ENCODE measurements at places on chromosomes 13 and 19.

DNA sequence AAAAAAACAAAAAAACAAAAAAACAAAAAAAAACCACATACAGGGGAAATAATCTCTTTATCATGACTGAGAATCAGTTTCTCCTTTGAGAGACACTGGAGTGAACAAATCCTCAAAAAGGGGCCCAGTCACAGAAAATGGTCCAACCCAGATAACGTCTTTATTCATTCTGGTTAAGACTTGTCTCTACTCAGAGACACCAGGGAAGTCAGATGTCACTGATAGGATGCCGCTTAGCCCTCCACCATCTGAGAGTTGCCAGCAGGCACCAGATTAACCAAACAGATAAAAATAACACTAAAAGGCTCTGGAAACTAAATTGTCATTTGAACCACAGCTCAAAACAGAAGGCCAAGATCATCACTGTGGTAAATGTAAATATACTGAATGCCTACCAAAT, 1163.4 kb upstream of the ATXN8OS start:
- no peak for DNase-seq
- H3K36me3 ChIP-seq: no peaks in the 10 kb centered on the region
- H3K4me1 ChIP-seq: no peaks in the 10 kb centered on the region

- H3K4me3 ChIP-seq: no peak overlapping the region
- H3K27me3 ChIP-seq: no peaks in the 10 kb centered on the region
- no peak for DNase-seq
- no peak overlapping the region for H3K27ac ChIP-seq
- H3K36me3 ChIP-seq: no peaks in the 10 kb centered on the region
- H3K4me1 ChIP-seq: peaks cover 8% of the 10 kb centered on the region
Observed at GRCh38 chr19:16901491-16902175, 12.8 kb downstream of the F2RL3 start.

GRCh38 chr19:3404324-3405260, 38.2 kb downstream of the NFIC start:
- no peaks in the 10 kb centered on the region for H3K36me3 ChIP-seq
- DNase-seq: peak; percentile 79
- no peaks in the 10 kb centered on the region for H3K27me3 ChIP-seq
- H3K4me1 ChIP-seq: peaks cover 91% of the 10 kb centered on the region

GRCh38 chr13:97492257-97492656, 58.3 kb downstream of the RAP2A start:
- no peak overlapping the region for H3K27ac ChIP-seq
- no peaks in the 10 kb centered on the region for H3K36me3 ChIP-seq
- H3K4me1 ChIP-seq: no peaks in the 10 kb centered on the region
- no peak overlapping the region for H3K4me3 ChIP-seq
- no peak for DNase-seq
- H3K27me3 ChIP-seq: no peaks in the 10 kb centered on the region

- H3K27ac ChIP-seq: peak overlapping the region; percentile 72
- H3K4me1 ChIP-seq: peaks cover 51% of the 10 kb centered on the region
- DNase-seq: no peak
- no peaks in the 10 kb centered on the region for H3K36me3 ChIP-seq
- H3K27me3 ChIP-seq: no peaks in the 10 kb centered on the region
- H3K4me3 ChIP-seq: no peak overlapping the region
Observed at GRCh38 chr13:44156294-44156658, 217.3 kb upstream of the SERP2 start.

GRCh38 chr13:25118378-25118905, 22.5 kb downstream of the PABPC3 start:
- no peaks in the 10 kb centered on the region for H3K27me3 ChIP-seq
- H3K4me1 ChIP-seq: no peaks in the 10 kb centered on the region
- H3K27ac ChIP-seq: no peak overlapping the region
- H3K4me3 ChIP-seq: no peak overlapping the region
- DNase-seq: no peak
- H3K36me3 ChIP-seq: no peaks in the 10 kb centered on the region

GRCh38 chr13:114299604-114300305, 14.5 kb upstream of the CHAMP1 start:
- H3K27ac ChIP-seq: no peak overlapping the region
- peaks cover 97% of the 10 kb centered on the region for H3K36me3 ChIP-seq
- no peaks in the 10 kb centered on the region for H3K4me1 ChIP-seq

- H3K27me3 ChIP-seq: no peaks in the 10 kb centered on the region
- DNase-seq: no peak
- no peak overlapping the region for H3K4me3 ChIP-seq
- no peaks in the 10 kb centered on the region for H3K4me1 ChIP-seq
- H3K36me3 ChIP-seq: no peaks in the 10 kb centered on the region
- H3K27ac ChIP-seq: no peak overlapping the region
Observed at GRCh38 chr13:103403148-103403740, 337.0 kb upstream of the SLC10A2 start.

- H3K4me3 ChIP-seq: no peak overlapping the region
- no peaks in the 10 kb centered on the region for H3K4me1 ChIP-seq
- peak overlapping the region; percentile 14 for H3K27ac ChIP-seq
- peaks cover 3% of the 10 kb centered on the region for H3K36me3 ChIP-seq
- H3K27me3 ChIP-seq: no peaks in the 10 kb centered on the region
- DNase-seq: no peak
Observed at GRCh38 chr13:98878486-98879126, 99.3 kb downstream of the DOCK9 start.

- no peak overlapping the region for H3K4me3 ChIP-seq
- no peak for DNase-seq
- H3K36me3 ChIP-seq: peaks cover 11% of the 10 kb centered on the region
- H3K4me1 ChIP-seq: peaks cover 3% of the 10 kb centered on the region
Observed at GRCh38 chr13:110334256-110334655, 27.2 kb downstream of the COL4A2 start.

DNA sequence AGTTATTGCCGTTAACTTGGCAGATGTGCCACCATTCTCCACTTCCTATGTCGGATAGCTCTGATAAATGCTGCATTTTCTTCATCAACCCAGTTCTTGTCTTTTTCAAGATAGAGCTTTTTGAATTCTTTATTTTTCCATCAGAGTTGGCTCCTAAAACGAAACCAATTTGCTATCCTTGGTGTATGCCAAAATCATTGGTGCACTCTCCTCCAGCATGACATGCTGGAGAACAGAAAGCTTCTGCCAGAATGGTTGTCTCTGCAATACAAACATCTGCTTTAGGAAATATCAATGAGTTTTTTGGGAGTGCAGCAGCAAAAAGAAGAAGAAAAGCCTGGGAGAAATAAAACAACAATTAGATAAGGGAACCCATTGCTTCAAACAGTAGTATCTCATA, 124.2 kb downstream of the CDK8 start:
- DNase-seq: no peak
- H3K4me1 ChIP-seq: no peaks in the 10 kb centered on the region
- no peak overlapping the region for H3K27ac ChIP-seq
- no peaks in the 10 kb centered on the region for H3K27me3 ChIP-seq
- no peaks in the 10 kb centered on the region for H3K36me3 ChIP-seq

DNA sequence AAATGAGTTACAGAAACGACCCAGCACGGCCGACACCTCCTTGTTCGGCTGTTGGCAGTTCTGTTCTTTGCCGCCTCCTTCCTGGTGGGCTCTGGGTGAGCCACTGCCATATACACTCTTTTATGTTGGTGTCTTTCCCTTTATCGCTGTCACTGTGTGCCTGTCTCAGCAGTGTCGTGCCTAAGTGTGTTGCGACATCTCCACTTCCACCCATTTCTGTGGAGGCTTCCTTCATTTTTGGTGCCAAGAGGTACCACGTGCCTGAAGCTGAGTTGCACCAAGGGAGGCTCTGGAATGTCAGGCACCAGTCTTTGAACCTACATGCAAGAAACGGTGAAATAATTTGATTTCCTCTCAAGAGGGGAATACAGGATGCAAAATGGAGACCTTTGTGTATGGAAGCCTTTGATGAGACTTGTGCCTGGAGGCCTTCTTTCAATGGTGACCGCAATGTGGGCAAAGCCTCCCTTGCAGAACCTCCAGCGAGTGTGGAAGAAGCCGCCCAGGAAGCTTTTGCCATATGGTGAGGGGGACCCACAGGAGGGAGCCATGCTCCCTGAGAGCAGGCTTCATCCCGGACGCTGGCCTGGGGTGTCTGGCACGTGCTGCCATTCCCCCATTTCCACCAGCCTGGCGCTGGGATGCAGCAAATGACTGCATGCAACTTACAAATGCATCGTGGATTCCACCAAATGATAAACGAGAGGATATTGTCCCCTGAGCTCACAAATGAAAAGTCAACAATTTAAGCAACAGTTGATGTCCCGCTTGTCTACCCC, 136.2 kb downstream of the TEX29 start:
- H3K27ac ChIP-seq: no peak overlapping the region
- no peaks in the 10 kb centered on the region for H3K36me3 ChIP-seq
- peaks cover 2% of the 10 kb centered on the region for H3K27me3 ChIP-seq
- no peak overlapping the region for H3K4me3 ChIP-seq
- DNase-seq: no peak

DNA sequence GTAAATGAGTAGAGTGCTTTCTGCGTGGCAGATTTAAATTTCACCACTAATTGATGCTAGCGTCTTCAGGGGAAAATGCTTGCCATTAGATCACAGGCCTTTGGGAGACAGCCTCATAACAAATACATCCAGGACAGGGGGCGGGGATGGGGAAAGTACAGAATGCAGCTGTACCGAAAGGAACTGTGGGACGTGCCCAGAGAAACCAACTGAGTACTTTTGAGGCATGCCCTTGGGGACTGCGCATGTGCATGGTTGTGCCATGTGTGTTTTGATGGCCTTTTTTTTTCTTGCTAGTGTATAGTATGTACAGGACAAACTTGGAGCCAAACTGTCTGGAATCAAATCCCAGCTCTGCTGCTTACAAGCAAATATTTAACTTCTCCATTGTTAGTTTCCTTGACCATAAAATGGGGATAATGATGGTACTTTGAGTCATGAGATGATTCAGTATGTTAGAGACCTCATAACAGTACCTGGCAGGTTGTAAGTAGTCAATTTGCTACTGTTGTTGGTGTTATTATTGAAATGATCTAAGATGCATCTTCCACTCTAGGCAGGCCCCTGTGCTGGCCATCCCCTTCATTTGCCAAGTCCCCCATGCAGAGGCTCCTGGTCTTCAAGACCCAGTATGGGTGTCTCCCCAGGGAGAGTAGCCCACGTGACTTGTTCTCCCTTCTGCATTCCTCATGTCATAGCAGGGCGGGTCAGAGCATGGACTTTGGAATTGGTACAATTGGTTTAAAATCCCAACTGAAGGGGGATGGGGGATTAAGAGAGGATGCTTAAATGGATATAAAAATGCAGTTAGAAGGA, 68.3 kb upstream of the NPAS1 start:
- DNase-seq: no peak
- H3K4me3 ChIP-seq: no peak overlapping the region
- peak overlapping the region; percentile 23 for H3K27ac ChIP-seq
- H3K27me3 ChIP-seq: no peaks in the 10 kb centered on the region
- peaks cover 48% of the 10 kb centered on the region for H3K4me1 ChIP-seq

GRCh38 chr19:48867746-48868113, 687 bp downstream of the PLEKHA4 start:
- H3K36me3 ChIP-seq: no peaks in the 10 kb centered on the region
- H3K27me3 ChIP-seq: no peaks in the 10 kb centered on the region
- H3K4me1 ChIP-seq: no peaks in the 10 kb centered on the region
- peak overlapping the region; percentile 100 for H3K27ac ChIP-seq

DNA sequence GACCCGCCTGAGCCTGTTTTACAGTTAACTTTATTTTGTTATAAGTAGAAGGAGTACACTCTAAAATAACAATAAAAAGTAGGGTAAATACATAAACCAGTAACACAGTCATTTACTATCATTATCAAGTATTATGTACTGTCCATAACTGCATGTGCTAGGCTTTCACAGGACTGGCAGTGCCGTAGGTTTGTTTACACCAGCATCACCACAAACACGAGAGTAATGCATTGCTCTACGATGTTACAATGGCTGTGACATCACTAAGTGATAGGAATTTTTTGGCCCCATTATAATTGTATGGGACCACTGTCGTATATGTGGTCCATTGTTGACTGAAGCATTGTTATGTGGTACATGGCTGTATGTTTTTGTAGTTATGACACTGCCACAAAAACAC, 41.3 kb upstream of the SLC7A9 start:
- no peak overlapping the region for H3K4me3 ChIP-seq
- H3K27ac ChIP-seq: no peak overlapping the region
- H3K36me3 ChIP-seq: no peaks in the 10 kb centered on the region
- DNase-seq: no peak

GRCh38 chr19:29545866-29546582, 20.2 kb downstream of the VSTM2B start:
- no peak overlapping the region for H3K4me3 ChIP-seq
- H3K27me3 ChIP-seq: no peaks in the 10 kb centered on the region
- no peak for DNase-seq
- H3K36me3 ChIP-seq: no peaks in the 10 kb centered on the region
- no peak overlapping the region for H3K27ac ChIP-seq

DNA sequence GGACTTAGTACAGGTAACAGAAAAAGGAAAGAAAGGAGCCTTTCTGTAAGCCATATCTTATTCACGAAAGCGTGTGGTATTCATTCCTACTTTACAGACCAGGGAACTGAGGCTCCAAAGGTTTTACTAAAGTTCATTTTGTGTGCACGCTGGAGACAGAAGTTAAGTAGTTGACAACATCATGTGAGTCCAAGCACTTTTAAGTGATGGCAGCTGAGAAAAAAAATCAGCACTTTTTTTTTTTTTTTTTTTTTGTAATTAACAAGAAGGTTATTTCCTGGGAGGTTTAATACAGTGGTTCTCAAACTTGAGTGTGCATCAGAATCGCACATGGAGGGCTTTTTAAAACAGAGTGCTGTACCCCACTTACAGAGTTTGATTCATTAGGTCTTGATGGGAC, 2.0 kb downstream of the DNAJC3 start:
- no peak overlapping the region for H3K27ac ChIP-seq
- no peak for DNase-seq
- H3K36me3 ChIP-seq: no peaks in the 10 kb centered on the region
- no peak overlapping the region for H3K4me3 ChIP-seq
- H3K4me1 ChIP-seq: peaks cover 58% of the 10 kb centered on the region

- H3K4me3 ChIP-seq: no peak overlapping the region
- H3K27me3 ChIP-seq: no peaks in the 10 kb centered on the region
- no peak overlapping the region for H3K27ac ChIP-seq
- H3K4me1 ChIP-seq: no peaks in the 10 kb centered on the region
- H3K36me3 ChIP-seq: no peaks in the 10 kb centered on the region
Observed at GRCh38 chr19:30034321-30034720, 92.3 kb downstream of the URI1 start.

GRCh38 chr19:58345558-58345957, 7.7 kb downstream of the A1BG start:
- DNase-seq: no peak
- no peak overlapping the region for H3K27ac ChIP-seq

DNA sequence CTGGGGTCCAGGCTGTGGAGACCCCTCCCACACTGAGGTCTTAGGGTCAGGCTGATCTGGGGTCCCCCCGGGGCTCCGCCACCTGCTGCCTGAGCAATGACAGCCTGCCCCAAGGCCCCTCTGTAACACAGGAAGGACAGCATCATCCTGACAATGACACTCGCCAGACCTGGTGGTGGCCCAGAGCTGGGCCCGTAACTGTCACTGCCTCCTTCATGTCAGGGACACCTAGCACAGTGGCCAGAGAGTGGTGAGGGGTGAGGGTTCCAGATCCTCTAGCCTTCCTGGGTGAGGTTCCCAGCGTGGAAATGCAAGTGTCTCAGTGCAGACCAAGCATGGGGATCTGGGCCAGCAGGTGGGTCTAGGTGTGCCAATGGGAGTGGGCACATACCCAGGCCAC, 27.8 kb downstream of the OPA3 start:
- DNase-seq: no peak
- H3K27ac ChIP-seq: no peak overlapping the region
- H3K27me3 ChIP-seq: no peaks in the 10 kb centered on the region
- no peak overlapping the region for H3K4me3 ChIP-seq
- peaks cover 11% of the 10 kb centered on the region for H3K36me3 ChIP-seq

Data from tibial nerve (tissue), 4 donors.